ENCODE measurements at places on chromosomes 3 and 15. TPM values are rescaled to one million over a fixed set of nuclear protein-coding genes. Genes with fewer than 3 reads are reported as not detected.

B3GNT5 gene
- total RNA-seq, result 0.84 TPM

CELSR3 gene
- total RNA-seq, result 0.37 TPM

TAGLN3 gene
- not detected for total RNA-seq

SMCO1 gene
- not detected for total RNA-seq

CACNA2D3 gene
- 0.37 TPM for total RNA-seq

CRABP1 gene
- total RNA-seq, result not detected

CISH gene
- total RNA-seq, result 4.7 TPM

DNA sequence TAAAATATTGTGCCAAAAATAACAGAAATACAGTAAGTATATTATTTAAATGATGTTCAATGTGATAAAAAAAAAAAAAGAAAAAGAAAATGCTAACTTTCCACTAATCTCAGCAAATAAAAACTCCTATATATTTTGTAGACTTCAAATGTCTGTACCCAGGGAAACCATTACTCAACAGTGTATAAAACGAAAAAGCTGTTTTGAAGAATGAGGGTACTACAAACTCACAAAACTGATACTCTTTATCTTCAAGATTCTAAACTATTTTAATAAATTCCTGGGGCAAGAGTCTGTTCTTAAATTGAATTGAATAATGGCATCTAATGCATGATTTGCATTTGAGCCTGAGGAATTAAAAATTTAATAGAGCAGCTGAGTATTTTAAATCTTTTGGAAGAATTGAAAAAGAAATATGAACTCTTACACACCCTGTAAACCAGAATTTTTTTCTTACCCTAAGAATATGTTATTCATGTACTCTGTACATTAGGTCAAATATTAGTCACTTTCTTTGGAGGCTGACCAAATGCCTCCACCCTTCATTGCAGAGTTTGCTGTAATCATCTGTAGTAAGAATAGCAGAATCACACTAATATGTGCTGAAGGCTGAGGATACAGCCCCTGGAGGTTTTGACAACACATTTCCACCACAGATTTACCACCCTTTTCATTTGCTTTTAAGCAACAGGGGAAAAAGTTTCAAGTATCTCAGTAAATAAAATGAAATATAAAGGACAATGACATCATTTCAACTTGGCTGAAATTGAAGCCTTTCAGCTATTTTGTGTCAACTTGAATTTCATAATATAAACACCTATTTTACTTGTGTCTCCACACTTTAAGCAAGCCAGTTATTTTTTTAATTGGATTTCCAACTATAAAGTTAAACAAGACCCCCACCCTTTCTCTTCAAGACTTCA, 79.7 kb downstream of the FBN1 start:
- no peak for DNase-seq
- H3K4me3 ChIP-seq, result no peak overlapping the region
- H3K36me3 ChIP-seq, result no peaks in the 10 kb centered on the region
- H3K27me3 ChIP-seq, result no peaks in the 10 kb centered on the region
- H3K4me1 ChIP-seq, result peaks cover 3% of the 10 kb centered on the region

DNA sequence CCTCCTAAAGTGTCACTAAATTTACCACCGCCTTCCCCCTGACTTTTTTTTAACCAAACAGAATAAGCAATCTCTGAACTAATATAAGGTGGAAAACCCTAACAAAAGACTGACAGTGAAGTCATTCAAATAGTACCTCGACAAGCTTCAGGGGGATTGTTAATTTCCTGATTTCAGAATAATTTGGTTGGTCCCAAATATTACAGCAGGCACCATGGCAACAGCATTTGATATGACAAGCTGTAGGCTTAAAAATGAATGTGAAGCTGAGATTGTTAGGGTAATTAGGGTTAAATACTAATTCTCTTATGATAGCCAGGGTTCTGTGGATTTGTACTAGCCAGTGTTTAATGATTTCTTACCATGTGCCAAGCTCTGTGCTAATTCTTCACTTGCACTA, 63.5 kb upstream of the GOLGA8B start:
- no peaks in the 10 kb centered on the region for H3K27me3 ChIP-seq
- no peak overlapping the region for H3K27ac ChIP-seq
- no peak overlapping the region for H3K4me3 ChIP-seq
- H3K4me1 ChIP-seq, result no peaks in the 10 kb centered on the region

DNA sequence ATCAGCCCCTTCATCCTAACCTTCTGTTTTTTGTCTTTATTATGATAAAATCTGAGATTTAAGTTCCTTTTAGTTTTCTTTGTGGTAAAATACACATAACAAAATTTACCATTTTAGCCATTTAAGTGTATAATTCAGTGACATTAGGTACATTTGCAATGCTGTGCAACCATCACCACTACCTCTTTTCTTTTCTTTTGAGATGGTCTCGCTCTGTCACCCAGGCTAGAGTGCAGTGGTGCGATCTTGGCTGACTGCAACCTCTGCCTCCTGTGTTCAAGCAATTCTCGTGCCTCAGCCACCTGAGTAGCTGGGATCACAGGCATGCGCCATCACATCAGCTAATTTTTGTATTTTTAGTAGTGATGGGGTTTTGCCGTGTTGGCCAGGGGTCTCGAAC, 6.2 kb upstream of the RAB11A start:
- H3K27me3 ChIP-seq, result no peaks in the 10 kb centered on the region
- DNase-seq, result no peak
- no peaks in the 10 kb centered on the region for H3K4me1 ChIP-seq
- no peak overlapping the region for H3K27ac ChIP-seq
- no peaks in the 10 kb centered on the region for H3K36me3 ChIP-seq

DNA sequence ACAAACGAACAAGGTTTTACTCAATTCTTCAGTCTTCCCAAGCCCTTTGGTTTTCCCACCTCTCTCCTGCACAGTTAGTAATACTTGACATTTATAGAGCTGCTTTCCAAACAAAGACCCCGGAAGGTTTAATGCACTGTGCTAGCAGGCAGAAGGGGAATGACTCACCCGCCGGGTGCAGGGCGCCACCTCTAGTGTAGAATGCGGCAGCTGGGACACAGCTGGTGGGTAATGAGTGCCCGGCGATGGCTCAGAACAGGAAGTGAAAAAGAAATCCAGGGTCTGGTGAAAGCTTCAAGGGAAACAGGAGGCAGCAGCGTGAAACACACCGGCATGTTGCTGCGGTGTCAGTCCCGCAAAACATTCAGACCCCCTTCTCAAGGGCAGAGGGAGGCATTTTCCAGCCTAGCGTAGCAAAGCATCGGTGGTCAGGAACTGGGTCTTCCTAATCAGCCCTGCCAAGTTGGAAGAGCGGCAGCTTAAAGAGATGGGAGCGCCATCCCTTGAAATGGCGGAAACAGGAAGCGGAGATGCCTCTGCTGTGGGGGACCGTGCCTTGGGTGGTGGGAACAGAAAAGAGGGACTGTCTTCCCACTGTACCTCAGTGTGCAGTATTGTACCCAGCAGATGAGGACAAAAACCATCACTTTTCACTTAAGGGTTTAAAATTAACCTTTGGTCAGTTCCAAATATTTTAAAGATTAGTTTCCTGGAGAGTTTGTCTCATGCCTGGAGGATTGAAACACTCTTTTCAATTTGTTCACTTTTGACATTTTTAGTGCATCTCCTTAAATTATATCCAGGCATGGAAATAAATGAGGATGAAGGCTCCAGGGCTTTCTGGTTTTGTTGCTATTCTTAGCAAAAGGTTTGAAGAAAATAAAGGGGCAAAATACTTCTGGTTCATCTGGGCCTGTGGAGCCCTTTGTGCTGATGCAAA, 160.7 kb upstream of the MCTP2 start:
- no peaks in the 10 kb centered on the region for H3K36me3 ChIP-seq
- DNase-seq, result no peak
- H3K27me3 ChIP-seq, result no peaks in the 10 kb centered on the region
- no peak overlapping the region for H3K4me3 ChIP-seq

- no peak overlapping the region for H3K27ac ChIP-seq
- no peaks in the 10 kb centered on the region for H3K36me3 ChIP-seq
- no peaks in the 10 kb centered on the region for H3K27me3 ChIP-seq
- H3K4me3 ChIP-seq, result no peak overlapping the region
Observed at GRCh38 chr3:137219801-137220445, 262.1 kb downstream of the IL20RB start.

DNA sequence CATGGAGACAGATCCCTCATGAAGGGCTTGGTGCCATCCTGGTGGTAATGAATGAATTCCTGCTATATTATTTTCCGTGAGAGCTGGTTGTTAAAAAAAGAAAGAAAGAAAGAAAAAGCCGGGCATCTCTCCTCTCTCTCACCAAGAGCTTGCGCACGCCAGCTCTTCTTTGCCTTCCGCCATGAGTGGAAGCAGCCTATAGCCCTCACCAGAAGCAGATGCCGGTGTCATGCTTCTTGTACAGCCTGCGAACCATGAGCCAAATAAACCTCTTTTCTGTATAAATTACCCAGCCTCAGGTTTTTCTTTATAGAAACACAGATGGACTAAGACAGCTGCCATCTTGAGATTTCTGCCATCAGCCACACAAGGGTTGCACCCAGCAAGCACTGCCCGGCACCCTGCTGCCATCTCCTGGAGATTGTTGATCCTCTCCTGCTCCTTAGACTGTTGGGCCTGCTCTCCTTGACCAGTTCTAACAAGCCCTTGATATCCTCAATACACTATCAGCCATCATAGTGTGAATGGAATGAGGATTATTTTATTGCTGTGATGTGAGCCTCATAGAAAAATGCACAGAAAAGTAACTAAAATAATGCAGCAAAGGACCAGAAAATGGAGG, 3.5 kb upstream of the AHSG start:
- DNase-seq, result no peak
- H3K27ac ChIP-seq, result peak overlapping the region; percentile 36
- H3K27me3 ChIP-seq, result no peaks in the 10 kb centered on the region
- H3K4me3 ChIP-seq, result no peak overlapping the region
- no peaks in the 10 kb centered on the region for H3K36me3 ChIP-seq

DNA sequence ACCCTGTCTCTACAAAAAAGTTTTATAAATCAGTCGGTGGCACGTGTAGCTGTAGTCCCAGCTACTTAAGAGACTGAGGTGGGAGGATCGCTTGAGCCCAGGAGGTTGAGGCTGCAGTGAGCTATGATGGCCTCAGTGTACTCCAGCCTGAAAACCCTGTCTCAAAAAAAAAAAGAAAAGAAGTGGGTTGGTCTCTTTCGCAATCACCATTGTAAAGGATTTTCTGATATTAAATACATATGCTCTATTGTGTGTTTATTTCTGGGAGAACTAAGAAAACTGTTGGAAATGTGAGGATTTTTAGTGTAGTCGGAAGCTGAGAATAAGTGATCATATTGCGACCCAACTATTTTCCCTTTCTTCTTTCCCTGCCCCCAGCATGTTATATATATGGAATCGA, 7.5 kb downstream of the ZNF710 start:
- no peaks in the 10 kb centered on the region for H3K27me3 ChIP-seq
- DNase-seq, result no peak
- H3K27ac ChIP-seq, result no peak overlapping the region

- no peak overlapping the region for H3K27ac ChIP-seq
- H3K4me1 ChIP-seq, result no peaks in the 10 kb centered on the region
- H3K36me3 ChIP-seq, result no peaks in the 10 kb centered on the region
- peak; percentile 37 for DNase-seq
- peaks cover 7% of the 10 kb centered on the region for H3K27me3 ChIP-seq
- no peak overlapping the region for H3K4me3 ChIP-seq
Observed at GRCh38 chr3:6799264-6799915, 61.5 kb upstream of the GRM7 start.

DNA sequence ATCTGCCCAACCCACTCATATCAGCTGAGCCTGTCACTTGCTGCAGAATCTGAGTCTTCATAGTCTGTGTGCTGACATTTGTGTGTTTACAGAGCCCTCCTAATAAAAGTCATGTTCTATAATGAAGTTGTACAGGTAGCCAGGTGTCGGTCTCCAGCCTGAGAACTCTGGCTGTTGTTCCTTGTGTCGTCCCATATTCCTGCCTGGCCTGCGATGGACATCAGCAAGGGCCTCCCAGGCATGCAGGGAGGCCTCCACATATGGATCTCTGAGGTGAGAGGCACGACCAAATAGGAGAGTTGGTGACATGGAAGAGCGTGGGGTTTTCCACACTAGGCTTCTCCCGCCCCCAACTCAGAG, 2.9 kb downstream of the VILL start:
- H3K4me1 ChIP-seq, result peaks cover 3% of the 10 kb centered on the region
- H3K27ac ChIP-seq, result peak overlapping the region; percentile 70
- no peaks in the 10 kb centered on the region for H3K36me3 ChIP-seq

- H3K4me3 ChIP-seq, result no peak overlapping the region
- H3K27ac ChIP-seq, result no peak overlapping the region
- DNase-seq, result no peak
Observed at GRCh38 chr3:102374863-102375634, 59.8 kb upstream of the ZPLD1 start.

DNA sequence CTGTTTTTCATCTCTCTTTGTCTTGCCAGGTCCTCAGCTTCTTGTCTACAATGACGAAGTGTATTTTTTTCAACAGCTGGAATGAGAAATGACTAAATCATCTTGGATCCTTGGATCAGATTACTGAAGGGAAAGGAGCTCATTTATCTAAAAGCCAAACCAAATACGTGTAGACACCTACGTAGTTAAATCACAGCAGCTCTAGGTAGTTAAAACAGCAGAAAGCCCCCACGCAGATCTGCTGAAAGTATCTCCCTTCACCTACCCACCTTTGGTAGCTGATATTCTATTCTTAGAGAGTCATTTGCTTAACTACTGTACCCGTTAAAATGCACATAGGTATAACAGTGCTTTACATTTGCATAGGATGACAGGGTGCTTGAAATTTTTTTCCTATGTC, 105.5 kb upstream of the WNT5A start:
- no peak for DNase-seq
- H3K4me3 ChIP-seq, result no peak overlapping the region
- H3K27me3 ChIP-seq, result no peaks in the 10 kb centered on the region
- peaks cover 4% of the 10 kb centered on the region for H3K4me1 ChIP-seq
- H3K27ac ChIP-seq, result no peak overlapping the region

- H3K36me3 ChIP-seq, result no peaks in the 10 kb centered on the region
- no peak overlapping the region for H3K27ac ChIP-seq
- no peak overlapping the region for H3K4me3 ChIP-seq
- H3K4me1 ChIP-seq, result no peaks in the 10 kb centered on the region
- no peaks in the 10 kb centered on the region for H3K27me3 ChIP-seq
- DNase-seq, result no peak
Observed at GRCh38 chr3:62577153-62577552, 203.8 kb upstream of the FEZF2 start.

DNA sequence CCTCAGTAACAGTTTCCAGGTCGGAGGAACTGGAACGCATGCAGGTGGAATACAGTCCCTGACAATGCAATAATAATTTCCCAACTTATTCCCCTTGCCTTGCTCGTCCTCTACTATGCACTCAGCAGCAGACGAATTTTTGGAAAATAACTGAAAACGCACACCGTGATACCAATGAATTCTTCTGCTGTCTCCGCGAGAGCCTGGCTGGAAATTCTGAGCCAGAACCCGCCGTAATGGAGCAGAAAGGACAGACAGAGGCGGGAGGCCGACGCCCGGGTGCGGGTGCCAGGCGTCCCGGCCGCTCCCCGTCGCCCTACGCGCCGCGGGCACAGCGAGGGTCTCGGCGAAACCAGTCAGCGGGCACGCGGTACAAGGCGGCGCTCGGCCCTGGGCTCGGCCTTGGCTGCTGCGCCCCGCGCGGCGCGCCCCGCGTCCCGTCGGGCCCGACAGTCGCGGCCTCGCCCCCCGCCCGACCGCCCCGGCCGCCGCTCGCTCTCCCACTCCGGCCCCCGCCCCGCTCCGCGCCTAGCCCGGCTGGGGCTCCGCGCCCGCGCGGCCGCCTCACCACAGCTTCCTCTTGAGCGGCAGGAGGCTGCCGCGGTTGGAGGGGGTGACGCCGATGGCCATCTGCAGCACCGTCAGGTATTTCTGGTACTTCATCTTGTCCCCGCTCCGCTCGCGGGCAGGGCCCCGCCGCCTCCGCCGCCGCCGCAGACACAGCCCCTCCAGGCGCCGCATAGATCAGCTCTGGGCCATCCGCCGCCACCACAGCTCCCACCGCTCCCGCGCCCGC, 114.5 kb upstream of the GOLGA8J start:
- no peak for DNase-seq
- no peak overlapping the region for H3K27ac ChIP-seq
- H3K4me3 ChIP-seq, result peak overlapping the region; percentile 58
- H3K27me3 ChIP-seq, result no peaks in the 10 kb centered on the region
- H3K36me3 ChIP-seq, result no peaks in the 10 kb centered on the region
- H3K4me1 ChIP-seq, result peaks cover 8% of the 10 kb centered on the region
